ENCODE measurements at places on chromosomes 12 and 14.

DNA sequence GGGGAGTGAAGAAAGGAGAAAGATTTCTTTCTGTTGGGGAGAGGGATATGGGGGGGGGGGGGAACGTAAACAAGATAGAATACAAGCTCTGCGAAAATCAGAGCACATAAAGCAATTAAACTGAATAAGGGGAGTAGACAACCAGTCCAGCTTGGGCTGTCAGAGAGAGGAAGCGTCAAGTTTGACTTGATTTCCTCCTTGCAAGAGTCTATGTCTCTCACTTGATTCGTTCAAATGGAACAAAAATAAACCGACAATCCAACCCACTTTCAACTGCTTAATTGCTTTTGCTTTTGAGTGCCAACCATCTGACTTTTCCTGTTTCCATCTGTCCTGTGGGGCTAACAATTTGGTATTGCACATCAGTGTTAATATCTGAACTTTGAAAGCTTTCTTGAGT, 942 bp downstream of the SYT1 start:
- DNase-seq, result no peak

DNA sequence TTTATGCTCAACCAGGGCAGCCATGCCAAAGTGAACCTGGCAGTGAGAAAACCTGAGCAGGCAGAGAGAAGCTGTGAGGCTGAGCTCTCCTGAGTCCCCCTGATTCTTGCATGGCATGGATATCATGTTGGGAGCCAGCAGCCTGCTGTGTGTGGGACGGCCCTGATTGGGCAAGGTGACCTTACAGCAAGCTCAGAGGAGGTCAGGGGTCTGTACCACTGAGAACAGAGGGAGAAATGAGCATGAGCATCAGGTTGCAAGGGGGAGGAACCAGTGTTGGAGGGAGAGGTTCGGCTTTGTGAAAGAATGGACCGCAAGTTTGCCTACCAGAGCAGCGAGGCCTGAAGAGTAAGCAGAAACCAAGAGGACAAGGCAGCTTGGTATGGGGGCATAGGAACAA, 59.1 kb upstream of the PTGR2 start:
- no peak for DNase-seq

GRCh38 chr14:100078216-100078803, 13.1 kb downstream of the EVL start:
- no peak for DNase-seq

- DNase-seq, result no peak
These were observed 178.9 kb upstream of the FKBP4 start for GRCh38 chr12:2615665-2616402.

GRCh38 chr12:33786532-33786931, 235.8 kb upstream of the ALG10 start:
- DNase-seq, result no peak

DNA sequence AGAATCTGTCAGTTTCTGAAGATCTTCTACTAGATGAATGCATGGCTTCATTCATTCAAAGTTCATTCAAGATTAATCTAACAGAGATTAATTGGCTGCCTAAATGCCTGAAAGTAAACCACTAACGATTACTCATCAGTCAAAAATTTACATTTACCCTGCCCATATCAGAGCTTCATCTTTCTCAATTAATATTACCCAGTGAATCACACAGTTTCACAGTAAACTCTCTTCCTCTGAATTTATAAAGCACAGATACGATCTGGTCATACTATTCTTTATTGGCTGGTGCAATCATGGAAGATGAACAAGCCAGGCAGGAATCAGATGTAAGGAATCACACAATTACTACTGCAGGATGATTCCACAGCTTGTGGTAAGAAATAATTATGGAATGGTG, 377.7 kb downstream of the SLC16A7 start:
- no peak for DNase-seq

- no peak for DNase-seq
These were observed 70.0 kb upstream of the VPS33A start for GRCh38 chr12:122336015-122336946.

DNA sequence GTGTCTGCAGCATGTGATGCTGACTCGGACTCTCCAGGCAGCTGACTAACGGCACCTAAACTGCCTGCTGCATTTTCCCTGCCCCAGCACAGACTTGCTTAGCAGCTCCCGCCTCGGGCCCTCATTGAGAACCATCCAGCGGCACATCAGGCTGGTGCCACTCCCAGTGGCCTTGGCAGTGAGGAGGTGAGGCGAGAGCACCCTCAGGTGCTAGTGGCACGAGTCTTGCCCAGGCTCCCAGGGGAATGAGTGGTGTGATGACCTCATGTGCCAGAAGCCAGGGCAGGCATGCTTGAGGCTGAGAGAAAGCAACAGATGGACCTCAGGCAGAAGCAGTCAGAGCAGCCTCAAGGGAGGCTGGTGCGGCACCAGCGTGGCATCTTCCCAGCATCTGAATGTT, 60.2 kb downstream of the PRKCH start:
- no peak for DNase-seq

DNA sequence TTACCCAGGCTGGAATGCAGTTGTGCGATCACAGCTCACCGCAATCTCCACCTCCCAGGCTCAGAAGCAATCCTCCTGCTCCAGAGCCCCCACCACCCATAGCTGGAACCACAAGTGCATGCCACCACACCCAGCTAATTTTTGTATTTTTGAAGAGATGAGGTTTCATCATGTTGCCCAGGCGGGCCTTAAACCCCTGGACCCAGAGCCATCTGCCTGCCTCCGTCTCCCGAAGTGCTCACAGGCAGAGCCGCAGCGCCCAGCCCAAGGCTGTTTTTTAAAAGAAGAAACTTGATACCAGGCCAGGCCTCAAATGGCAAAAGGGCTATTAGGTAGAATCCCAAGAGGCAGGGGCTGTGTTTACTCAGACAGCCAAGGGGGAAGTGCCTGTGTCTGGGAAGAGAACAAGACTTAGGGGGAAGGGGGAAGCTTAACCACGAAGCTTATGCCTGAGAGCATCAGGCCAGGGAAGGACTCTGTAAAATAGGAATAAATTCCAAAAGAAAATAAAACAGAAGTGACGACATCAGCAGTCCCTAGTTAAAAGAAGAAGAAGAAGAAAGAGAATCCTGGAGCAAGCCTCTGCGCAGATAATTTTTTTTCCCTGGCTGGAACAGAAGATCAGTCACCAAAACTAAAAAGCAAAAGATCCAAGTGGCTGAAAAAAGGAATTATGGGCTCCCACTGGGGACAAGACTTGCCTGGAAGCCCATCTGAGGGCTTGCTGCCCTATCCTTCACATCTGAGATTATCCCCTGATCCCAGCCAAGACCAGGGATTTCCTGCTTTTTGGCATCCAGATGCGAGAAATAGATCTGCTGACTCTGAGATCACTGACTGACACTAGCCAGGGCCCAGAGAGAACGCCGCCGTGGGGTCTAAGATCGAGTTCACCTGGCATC, 170.5 kb downstream of the NDUFA12 start:
- no peak for DNase-seq

- DNase-seq, result no peak
These were observed 71.4 kb upstream of the SRSF5 start for GRCh38 chr14:69695322-69696203.

DNA sequence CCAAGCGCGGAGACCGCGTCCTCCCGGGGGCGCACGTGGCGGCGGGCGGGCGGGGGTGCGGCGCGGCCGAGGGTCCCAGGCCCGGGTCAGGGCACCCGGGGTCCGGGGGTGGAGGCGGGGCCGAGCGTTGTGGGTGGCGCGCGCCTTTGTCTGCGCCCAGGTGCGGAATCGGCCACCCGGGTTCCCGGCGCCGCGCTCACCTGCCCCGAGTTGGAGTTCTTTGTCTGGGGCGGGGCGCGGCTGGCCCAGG, 50.1 kb downstream of the LRCOL1 start:
- DNase-seq, result no peak

- DNase-seq, result no peak
These were observed 21.3 kb downstream of the LRRIQ1 start for GRCh38 chr12:85057370-85057963.

DNA sequence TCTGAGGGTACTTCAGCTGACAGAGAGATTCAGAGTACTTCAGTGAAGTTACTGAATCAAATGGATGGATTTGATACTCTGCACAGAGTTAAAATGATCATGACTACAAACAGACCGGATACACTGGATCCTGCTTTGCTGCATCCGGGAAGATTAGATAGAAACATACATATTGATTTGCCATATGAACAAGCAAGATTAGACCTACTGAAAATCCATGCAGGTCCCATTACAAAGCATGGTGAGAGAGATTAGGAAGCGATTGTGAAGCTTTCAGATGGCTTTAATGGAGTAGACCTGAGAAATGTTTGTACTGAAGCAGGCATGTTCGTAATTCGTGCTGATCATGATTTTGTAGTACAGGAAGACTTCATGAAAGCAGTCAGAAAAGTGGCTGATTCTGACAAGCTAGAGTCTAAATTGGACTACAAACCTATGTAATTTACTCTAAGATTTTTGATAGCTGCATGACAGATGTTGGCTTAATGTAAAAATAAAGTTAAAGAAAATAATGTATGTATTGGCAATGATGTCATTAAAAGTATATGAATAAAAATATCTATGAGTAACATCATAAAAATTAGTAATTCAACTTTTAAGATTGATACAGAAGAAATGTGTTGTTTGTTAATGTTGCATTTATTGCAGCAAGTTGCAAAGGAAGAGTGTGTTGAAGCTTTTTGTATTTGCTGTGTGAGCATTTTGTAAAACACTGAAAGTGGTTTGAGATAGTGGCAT, 136.1 kb upstream of the RAP1B start:
- no peak for DNase-seq

- no peak for DNase-seq
These were observed 615.2 kb downstream of the RPS29 start for GRCh38 chr14:48970943-48971342.

DNA sequence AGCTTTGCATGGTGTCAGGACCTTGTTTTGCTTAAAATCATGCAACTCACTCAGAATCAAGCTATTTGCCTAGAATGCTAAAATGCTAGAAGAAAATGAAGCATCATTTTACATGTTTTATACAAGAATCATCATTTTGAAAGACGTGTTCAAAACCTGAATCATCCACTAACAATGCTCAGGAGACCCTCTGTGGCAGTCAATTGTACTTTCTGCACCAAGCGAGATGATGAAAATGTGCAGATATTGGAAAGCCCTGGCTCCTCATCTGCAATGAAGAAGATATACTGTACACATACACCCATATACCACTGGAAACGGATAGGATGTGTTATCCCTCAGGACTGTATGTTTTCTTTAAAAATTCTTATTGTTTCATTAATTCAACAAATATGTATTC, 92.7 kb downstream of the DYRK2 start:
- DNase-seq, result no peak

DNA sequence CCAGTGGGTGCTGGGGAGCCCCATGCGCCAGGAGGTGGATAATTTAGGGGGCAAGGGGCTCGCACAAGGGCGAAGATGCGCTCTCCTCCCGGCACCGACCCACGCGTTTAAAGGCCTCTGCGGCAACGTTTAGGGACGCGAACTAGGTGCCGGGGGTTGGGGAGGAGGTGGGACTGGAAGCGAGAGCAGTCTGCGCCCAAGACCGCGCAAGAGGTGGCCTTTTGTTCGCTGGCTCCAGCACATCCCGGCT, 1.3 kb downstream of the SLC38A1 start:
- DNase-seq, result no peak

GRCh38 chr12:4393211-4393610, 13.7 kb upstream of the FGF23 start:
- DNase-seq, result no peak

GRCh38 chr12:130860311-130860710, 11.6 kb upstream of the RAN start:
- no peak for DNase-seq

DNA sequence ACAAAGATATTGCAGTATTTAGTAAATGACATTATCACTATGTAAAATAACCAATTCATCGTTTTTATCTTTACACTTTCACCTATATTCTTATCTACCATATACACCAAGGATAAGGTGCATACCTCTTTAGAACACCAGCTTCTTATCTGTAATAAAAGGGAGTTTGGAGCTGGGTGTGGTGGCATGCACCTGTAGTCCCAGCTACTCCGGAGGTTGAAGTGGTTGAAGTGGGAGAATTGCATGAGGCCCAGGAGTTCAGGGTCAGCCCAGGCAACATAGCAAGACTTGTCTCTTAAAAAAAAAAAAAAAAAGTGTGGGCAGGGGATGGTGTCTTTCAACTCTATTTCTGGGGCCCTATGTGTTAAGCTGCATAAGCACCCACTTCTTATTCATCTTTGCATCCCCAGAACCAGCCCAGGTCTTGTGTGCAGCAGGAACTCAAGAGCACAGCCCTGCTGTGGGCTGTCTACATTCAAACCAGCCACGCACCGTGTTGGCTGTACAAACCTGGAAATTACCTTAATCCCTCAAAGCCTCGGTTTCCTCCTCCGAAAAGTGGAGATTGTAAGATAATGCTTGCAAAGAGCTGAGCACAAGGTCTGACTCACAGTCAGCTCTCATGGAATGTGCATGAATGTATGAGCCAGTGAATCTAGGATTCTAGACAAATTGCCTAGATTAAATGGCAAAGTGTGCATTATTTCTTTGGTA, 256.6 kb upstream of the FOXN3 start:
- DNase-seq, result no peak

- no peak for DNase-seq
These were observed 52.2 kb upstream of the SRP54 start for GRCh38 chr14:34930591-34931091.

GRCh38 chr14:59293935-59294661, 105.6 kb downstream of the DAAM1 start:
- DNase-seq, result no peak

DNA sequence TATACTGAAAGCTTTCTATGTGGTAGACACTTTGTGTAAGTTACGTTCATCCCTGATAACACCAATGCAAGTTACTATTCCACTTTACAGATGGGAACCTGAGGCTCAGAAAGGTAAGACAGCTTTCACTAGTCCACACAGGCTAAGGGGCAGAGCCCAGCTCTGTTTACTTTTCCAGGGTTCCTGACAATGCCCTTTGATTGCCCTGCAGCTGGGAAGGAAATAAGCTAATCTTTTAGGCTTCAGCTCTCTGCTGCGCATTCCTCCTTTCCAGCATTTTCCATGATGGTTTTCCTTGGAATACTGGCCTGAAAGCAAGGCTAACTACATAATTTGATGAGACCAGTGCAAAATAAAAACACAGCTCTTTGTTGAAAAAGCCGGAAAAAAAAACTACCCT, 185.7 kb upstream of the BTG1 start:
- DNase-seq, result no peak
